ENCODE measurements at places on chromosomes 3 and 15.
A peak's percentile ranks its signal among the peaks of the same experiment; 100 is the strongest.

DNA sequence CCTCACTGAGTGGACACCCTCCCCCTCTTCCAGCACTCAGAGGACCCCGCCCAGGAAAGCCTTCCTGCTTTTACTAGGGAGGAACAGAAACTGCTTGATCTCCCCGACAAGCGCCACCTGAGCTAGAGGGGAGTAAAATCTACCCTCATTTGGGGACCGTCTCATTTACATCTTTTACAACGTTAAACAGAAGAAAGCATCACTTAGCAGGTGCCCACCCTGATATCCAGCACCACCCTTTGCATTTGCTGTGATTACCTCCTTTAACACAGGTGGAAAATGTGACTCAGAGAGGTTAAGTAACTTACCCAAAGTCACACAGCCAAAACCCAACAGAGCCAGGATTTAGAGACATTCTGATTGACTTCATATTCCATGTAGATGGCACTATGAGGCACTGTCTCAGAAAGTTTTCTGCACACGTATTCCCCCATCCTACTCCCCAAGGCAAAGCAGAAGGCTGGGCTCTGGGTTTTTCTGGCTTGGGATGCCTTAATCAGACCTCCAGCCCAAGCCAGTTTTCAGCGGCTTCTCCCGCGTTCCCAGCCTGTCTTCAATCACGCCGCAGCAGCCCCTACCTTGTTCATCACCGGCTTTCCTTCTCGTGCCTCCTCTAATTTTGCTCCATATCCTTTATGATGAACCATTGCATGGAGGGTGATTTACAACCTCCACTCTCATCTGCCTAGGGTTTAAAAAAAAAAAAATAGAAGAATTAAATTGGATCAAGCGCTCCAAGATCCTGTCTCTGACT, 314.6 kb upstream of the PROK2 start:
- DNase-seq = no peak

- peak; percentile 6 for DNase-seq
Observed at GRCh38 chr3:65785065-65785645, 253.6 kb downstream of the MAGI1 start.

DNA sequence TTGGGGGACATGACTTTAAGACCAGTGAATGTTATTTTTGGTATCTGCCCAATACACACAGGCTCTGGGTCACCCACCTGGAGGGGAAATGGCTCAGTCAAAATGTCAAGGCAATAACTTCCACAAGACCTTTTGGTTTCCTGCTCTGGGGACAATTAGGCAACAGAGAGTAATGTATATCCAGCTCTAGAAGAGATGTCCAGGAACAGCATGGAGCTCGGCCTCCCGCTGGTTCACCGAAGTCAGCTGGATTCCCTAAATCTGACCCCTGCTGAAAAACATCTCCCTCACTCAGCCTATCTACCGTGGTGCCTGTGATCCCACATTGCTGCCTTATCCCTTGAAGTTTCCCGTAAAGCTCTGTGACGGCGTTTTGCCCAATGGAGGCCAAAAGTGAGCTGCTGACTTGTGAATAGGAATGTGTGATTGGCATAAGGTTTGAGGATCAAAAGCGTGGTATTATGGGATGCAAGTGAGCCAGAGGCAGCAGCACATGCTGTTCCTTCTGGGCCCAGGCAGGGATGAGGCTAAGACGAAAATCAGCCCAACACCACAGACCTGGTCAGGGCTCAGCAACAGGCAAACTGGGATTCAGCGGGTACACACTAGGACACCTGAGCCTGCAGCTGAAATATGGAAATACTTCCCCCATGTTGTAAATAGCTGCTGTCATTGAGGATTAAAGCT, 47.2 kb upstream of the SLC6A11 start:
- no peak for DNase-seq

DNA sequence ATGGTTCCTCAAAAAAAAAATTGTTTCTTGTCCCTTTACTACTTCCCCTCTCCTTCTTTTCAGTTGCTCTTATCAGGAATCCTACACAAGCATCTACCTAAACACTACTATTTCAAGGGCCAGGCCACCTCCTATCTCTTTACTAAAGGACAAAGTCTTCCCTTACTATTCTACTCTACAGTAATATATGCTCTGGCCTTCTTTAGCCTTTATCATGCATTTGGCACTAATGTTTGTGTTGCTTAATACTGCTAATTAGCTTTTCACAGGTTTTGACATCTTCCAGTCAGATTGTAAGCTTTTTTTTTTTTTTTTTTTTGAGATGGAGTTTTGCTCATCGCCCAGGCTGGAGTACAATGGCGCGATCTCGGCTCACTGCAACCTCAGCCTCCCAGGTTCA, 5.3 kb downstream of the CEP19 start:
- DNase-seq = no peak

GRCh38 chr3:109382588-109382987, 45.2 kb upstream of the DPPA4 start:
- no peak for DNase-seq

DNA sequence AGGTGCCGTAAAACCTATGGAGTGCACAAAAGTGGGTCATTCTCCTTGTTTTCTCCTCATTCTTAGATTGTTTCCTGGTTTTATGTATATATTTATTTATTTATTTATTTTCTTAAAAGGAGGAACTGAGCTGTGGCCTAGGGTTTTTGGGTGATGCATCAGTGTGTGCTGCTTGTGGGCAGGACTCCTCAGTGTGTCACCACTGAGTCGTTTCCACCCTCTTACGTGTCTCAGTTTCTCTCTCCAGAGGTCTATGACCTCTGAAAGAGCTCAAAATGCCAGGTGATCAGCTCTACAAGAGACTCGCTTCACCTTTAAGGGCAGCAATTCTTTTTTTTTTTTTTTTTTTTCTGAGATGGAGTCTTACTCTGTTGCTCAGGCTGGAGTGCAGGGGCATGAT, 72.9 kb downstream of the CD200 start:
- DNase-seq = no peak

DNA sequence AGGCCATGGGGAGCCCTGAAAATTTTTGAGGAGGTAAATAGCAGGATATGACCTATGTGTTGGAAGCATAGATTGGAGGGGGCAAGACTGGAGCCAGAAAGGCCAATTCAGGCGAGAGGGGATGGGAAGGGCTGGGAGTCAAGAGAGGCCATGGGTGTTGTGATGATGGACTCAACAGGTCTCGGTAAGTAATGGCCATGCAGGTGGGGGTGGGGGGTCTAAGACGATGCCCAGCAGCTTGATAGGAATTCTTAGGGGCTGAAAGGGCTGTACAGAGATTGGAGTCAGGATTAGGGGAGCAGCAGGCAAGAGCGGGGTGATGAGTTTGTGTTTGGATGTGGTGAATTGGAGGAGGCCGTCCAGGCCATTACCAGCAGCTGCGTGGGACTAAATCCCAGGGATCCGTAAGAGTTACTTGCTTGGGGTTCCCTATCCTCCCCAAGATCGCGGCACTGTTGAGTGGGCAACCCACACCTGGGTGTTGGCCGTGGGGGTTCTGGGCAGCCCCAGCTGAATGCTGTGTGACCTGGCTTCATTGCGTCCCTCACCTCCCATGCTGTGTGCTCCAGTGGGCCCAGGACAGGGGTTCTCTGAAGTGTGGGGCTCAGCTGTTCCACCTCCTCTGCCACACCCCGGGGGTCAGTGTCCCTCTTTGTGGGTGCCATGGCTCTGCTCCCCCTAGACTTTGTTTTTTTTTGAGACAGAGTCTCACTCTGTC, 41.8 kb upstream of the CHRNB4 start:
- DNase-seq = no peak

DNA sequence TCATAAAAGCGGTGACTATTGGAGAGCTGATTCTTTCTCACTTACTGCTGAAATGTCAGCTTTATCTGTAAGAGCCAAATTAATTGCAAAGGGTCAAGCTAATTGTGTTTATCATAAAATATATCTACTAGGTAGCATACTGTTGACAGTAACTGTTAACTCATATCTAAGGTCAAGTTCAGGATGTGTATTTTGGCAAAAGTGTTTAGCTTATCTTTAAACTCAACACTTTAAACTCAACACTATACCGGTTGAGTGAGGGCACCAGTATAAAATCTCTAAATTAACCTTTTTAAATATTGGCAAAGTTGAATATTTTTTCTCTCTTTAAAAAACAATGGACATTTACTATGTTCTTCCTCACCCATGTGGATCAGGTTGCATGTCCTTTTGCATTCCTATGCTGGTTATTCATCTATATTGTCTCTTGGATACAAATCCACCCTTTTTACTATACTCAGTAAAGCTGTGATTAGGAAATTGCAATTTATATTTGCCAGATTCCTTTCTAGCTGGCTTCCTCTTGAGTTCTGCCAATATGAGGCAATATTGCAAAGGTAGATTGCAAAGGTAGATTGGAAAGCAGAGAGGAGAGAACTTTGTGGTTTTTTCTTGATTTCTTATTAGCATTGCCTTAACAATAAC, 344.6 kb upstream of the DCBLD2 start:
- DNase-seq = no peak

DNA sequence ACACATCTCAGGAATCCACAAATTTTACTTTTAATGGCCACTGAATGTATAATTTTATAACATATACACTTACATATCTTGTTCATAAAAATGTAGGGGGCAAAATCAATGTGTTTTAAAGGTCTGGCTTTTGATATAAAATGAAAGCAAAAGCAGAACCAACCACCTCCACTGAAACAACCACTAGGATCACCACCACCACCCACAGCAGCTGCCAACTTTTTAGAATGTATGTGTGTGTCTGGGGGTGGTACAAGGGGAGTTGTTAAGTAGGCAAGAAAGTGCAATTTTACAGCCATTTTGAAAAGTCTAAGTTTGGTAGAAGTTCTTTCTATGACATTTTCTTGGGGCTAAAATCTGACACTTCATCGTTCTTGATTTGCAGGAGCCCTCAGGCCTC, 44.0 kb downstream of the OTOL1 start:
- no peak for DNase-seq

DNA sequence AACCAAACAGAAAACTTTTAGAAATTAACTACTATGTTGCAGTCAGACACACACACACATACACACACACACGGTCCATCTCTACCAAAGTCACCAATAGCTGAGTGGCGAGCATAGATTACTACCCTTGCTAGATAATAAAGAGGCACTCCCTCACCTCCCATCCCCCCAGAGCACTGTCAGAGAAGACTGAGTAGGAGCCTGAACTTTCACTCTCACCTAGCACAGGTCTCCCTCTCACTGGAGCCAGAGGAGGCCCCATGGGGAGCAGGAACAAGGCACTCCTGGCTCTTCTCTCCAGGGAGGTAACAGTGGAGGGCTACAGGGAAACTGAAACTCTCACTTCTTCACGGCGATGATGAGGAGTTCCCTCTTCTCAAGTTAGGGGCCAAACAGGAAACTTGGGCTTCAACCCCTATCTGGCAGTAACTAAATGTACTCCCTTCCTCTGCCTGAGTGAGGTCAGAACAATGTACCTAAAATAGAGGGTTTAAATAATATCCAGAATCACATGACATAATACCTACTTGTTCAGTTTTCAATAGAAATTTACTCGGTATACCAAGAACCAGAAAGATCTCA, 975.3 kb upstream of the GBE1 start:
- DNase-seq = no peak

DNA sequence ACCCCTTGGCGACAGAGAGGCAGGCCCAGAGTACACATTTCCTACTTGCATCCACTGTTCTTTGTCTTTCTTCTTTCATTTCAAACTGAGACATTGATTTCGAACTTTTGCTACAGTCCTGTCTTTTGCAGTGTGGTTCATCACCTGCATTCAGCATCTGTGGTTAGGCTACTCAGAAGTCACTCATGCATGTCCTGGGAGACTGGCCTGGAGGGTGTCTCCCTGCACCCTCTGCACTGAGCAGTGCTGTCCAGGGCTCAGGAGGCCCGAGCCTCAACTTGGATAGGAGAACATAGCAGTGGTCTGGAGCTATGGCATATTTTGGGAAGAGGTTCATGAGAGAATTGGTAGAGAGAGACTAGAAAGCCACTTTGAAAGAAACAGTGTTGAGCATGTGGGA, 240.2 kb upstream of the TPRG1 start:
- no peak for DNase-seq

GRCh38 chr15:31265090-31265870, 61.4 kb upstream of the KLF13 start:
- DNase-seq = no peak

Measured in CD4-positive, alpha-beta T cell treated with Interleukin-10 for 1 hour (primary cell).